ENCODE measurements at places on chromosomes 1 and 21.

DNA sequence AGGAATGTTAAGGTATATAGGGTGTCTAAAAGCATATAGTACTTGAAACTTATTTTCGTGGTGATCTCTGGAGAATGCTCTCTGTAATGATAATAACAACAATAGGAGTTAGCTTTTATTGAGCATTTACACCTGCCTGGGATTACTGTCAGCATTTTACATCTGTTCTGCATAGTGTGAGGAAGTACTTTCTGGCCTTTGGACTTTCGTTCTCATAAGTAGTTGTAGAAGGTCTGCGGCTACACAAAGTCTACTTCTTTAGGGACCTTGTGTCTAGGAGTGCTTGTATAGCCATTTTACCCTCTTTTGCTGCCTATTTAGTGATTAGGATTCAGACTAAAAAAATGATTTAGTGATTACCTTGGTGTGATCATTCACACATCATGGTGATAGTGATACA, 103.6 kb upstream of the GPR52 start:
- DNase-seq: no peak

DNA sequence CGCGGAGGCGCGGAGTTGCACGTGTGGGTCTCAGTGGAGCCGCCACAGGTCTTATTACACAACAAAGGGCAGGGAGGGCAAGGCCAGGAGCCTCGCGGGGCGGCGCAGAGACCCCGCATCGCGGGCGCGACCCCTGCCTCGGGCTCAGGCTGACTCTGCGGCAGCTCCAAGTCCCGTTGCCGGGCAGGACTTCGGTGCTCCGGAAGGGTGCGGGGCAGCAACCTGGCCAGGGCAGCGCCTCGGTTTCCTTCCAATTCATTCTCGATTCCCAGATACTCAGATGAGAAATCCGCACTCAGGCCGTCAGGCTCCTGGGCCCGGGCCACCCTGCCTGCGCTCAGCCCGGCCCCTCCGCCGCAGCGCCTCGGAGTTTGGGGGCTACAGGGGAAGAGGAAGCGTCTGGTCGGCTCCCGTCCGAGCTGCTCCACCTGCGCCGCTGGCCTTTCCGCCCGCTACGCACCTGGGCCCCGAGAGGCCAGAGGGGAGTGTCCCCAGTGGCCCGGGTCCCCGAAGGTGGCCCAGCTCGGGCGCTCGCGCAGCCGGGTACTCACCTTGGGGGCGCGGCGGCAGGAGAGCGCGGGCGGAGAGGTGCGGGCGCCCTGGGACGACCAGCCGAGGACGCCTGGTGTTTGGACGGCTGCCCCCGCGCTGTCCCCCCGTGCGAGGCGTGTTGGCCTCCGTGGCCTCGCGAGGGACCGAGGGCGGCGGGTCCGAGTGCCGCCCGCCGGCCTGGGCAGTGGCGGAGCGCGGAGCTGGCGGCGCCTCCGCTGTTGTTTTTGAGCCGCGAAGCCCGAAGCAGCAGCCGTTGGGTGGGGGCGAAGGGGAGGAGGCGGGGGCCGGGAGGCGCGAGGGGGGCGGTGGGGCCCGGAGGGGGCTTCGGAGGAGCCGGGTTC, 1.1 kb upstream of the PRDM16 start:
- no peak for DNase-seq

GRCh38 chr1:192913683-192914082, 104.8 kb downstream of the RGS2 start:
- no peak for DNase-seq

- DNase-seq: no peak
Measured at GRCh38 chr21:33067457-33067856, 2.5 kb upstream of the OLIG1 start.

Data from stimulated activated CD8-positive, alpha-beta memory T cell treated with anti-CD3 and anti-CD28 coated beads, Interleukin-12 subunit alpha, Interleukin-12 subunit beta, amount 100 ng/mL, for 1 hour (primary cell).